ENCODE measurements at places on chromosomes 7 and 10.
A peak's percentile ranks its signal among the peaks of the same experiment; 100 is the strongest.

DNA sequence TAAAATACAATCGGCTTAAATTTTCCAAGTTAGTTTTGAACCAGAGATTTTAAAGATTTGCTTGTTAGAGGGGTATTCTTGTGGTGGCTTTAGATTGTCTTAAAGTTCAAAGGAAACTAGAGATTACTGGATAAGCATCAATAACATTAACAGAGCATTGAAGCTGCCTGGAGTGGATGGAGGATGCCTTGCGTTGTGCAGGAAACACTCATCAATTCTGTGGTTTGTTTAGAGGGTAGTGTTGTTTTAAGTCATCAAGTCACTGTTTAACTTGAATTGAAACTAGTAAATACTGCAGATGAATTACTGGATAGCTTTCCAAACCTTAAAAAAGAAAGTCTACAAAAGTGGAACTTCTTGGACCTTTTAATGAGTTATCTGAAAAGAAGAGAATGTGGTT lies 218.6 kb downstream of the CELF2 start:
- no peak for DNase-seq

DNA sequence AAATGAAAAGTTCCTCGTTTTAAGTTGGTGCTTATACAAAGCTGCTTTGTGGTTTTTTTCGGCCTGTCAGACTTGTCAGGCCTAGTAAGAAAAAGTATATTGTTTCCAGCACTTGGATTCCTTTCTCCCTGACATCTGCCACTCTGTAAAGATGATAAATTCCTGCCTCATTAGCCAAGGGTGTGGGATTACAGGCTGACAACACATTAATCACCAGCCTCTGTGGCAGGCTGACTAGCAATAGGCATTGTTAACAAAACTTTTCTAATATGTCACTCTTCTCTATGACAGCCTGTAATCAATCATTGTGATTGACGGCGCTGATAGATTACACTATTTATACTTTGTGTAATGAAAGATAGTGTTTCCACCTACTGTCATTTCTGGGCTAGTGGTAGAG lies 682.5 kb downstream of the LRMDA start:
- no peak for DNase-seq

DNA sequence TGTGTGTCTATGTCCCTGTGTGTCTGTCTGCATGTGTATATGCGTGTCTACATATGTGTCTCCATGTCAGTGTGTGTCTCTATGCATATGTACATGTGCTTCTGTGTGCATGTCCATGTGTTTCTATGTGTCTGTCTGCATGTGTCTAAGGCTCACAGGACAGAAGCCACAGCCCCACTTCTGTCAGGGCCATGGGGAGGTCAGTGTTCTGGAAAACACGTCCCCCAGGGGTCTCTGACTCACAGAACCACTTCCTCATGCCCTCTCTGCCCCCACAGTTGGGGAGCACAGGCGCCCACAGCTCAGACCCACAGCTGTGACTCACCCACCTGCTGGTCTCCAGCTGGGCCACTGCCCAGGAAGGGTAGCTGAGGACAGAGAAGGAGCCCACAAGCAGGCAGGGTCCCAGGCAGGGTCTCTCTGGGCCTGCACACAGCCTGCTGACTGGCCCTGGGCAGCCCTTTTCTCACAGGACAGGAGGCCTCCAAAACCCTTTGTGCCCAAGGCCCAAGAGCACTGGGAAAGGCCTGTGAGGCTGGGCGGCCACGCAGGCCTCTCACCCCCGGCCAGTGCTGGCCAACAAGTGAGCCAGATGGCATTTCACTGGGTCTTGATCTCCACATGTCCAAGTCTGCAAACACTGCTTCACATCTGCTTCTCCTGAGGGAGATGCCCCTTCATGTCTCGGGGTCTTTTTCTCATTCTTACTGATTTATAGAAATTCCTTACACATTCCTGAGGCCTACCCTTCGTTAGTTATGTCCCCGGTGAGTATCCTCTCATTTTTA lies 102.9 kb upstream of the FAM20C start:
- peak; percentile 96 for DNase-seq

DNA sequence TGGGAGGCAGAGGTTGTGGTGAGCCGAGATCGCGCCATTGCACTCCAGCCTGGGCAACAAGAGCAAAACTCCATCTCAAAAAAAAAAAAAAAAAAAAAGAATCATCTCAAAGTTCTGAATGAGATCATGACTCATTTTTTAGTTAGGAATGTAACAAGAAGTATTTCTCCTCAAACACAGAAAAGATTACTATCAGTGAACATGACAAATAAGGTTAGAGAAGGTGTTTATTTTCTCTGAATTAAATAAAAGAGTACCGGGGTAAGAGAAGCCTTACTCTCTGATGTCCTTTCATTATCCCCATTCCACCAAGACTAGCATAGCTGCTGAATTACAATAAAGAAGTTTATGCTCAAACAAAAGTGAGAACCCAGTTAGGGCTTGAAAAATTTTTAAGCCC lies 50.1 kb downstream of the IPMK start:
- DNase-seq: peak; percentile 61

DNA sequence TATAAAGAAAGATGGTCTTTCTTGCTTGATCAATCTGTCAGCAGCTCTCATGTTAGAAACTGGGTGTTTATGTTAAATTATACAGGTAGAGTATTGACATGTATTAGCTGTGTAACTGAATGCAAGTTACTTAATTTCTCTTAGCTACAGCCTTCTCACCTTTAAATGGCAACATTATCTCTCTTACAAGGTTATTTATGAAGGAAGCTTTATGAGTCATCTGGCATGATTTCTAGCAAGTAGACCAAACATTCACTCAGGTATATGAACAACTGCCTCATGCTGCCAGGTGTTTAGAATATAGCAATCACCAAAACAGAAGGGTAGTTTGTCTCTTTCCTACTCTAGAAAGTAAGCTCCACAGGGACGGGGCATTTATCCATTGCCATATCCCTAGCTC lies 8.5 kb downstream of the ARL4A start:
- DNase-seq: no peak

- no peak for DNase-seq
These were observed 28.5 kb downstream of the PRLHR start for GRCh38 chr10:118566911-118567310.

- no peak for DNase-seq
These were observed 87.6 kb downstream of the VSTM2A start for GRCh38 chr7:54629771-54630170.

DNA sequence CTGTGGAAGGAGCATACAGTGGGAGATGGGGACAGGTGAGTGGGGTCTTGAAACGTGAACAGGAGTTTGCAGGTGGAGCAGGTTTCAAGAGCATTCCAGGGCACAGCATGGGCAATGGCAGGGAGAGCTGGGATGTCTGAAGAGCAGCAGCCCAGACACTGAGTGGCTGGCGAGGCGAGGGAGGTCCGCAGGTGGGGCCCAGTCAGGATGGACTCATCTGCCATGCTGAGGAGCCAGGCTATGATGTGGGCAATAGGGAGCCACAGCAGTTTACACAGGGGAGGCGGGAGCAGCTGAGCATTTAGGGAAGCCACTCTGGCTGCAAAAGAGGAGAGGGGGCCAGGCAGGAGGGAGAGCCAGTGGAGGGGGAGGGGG lies 138.7 kb downstream of the FAM53B start:
- no peak for DNase-seq

DNA sequence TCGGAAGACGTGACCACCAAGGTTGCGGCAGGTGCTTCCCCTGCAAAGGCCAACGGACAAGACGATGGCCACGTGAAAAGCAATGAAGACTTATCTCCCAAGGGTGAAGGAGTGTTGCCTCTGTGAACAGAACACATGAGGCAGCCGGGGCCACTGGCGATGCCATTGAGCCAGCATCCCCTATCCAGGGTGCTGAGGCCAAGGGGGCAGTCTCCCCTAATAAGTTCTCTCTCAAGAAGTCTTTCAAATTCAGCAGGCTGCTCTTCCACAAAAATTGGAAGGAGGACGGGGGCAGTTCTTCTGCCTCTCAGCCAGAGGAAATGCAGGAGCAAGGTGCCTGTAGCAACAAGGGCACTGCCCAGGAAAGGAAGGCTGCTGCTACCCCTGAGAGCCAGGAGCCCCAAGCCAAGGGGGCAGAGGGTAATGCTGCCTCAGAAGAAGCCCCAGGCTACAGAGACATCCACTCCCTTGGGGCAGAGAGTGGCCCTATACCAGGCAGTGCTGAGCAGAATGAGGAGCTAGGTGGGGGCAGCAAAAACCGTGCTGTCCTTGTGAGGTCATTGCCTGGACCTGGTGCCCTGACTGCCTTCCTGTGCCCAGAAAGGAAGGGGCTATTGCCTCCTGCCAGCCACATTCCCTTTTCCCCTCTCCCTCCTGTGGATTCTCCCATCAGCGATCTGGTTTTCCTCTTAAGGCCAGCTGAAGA lies 17.3 kb downstream of the NT5C2 start:
- no peak for DNase-seq

DNA sequence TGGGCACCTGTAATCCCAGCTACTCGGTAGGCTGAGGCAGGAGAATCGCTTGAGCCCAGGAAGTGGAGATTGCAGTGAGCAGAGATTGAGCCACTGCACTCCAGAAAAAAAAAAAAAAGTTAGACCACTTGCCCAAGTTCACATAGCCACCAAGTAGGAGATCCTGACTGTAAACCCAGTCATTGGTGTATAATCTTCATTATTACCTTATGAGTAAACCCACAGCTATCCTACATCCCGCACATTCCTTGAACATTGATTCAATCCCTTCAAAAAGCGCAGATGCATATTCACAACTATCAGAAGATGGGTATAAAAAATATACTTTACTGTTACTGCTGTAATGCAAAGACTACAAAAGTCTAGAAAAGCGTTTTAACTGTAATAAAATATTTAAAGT lies 512.9 kb downstream of the SUGCT start:
- no peak for DNase-seq

DNA sequence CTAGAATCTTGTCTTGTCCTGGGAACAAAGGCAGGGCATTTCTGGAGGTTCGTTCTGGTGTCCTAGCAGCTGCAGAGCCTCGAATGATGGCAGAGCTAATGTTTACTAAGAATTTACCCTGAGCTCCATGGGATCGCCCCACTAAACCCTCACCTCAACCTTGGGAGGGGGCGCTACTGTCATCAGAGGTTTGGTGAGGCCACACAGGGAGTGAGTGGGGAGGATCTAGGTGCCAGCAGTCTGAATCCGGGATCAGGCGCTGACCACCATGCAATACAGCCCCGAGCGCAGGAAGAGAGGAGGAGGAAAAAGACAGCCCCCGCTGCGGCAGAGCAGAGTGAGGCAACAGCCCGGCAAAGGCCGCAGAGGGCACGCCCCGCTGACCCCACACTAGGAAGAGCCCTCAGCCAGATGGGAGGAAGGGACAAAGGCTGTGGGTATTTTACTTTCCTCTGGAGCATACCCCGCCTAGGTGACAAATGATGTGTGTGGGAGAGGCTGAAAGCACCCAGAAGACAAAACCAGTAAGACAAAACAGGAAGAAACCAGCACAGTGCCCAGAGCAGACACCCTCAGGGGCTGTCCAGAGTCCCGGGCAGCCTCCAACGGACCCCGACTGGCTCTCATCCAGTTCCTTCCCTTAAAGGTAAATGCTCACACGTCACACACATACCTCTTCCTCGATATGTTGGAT lies 103.5 kb downstream of the FAM53B start:
- DNase-seq: no peak

DNA sequence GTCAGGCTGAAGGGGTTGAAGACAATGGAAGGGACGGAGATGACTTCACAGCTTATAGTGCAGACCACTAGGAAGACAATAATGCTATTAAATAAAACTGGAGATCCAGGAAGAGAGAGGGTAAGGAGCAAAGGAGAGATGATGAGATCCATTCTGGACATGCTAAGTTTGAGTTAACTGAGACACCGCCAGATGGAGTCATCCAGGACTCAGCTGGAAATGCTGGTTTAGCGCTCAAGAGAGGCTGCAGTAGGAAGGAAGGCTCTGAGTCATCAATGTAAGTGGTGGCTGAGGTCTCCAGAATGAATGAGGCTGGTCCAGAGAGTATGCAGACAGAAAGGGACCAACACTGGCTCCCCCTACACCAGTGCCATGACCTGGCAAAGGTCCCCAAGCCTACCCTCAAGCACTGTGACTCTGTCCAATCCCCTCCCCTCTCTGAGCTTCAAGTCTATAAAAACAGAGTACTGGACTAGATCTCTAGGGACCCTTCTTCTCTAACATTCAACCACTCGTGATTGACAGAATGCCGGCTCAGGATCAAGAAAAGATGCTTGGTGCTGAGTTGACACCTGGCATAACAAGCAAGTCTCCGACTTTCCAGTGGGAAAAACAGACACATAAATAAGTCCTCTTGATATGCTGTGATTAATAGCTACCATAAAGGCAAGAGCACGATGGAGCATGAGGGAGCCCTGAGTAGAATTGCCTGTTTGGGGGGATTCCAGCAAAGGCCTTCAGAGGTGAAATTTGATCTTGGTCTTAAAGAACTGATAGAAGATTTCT lies 8.9 kb downstream of the GFRA1 start:
- peak; percentile 59 for DNase-seq

- DNase-seq: no peak
These were observed 185.2 kb downstream of the AGMO start for GRCh38 chr7:15376600-15376999.

- no peak for DNase-seq
These were observed 624.9 kb downstream of the ARL4A start for GRCh38 chr7:13312307-13312706.

GRCh38 chr7:151341357-151342101 lies at the start of gene NUB1:
Gene NUB1, plus strand, starts transcription at chr7:151341812. Its CDS starts 3,538 bp downstream, at chr7:151345350.
- DNase-seq: peak; percentile 73

DNA sequence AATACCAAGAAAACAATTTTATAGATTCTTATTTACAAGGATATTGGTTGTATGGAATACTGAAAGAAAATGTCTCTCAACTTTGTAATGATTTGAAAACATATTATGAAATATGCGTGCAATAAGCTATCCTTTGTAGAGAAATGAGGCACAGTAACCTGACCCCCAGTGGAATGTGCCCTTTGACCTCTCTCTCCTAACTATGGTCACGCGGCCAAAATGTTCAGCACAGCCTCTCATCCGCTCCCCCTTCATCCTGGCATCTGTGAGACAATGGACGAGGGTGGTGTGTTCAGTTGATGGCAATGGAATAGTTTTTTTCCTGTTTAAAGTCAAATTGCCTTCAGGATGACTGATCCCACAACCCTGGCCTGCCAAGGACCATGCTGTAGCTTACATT lies 13.3 kb downstream of the BEND7 start:
- no peak for DNase-seq

GRCh38 chr10:24617771-24618396 lies 105.8 kb downstream of the ARHGAP21 start:
- DNase-seq: peak; percentile 44
